ENCODE measurements at places on chromosomes 2 and 18.

- DNase-seq = no peak
These were observed 179.1 kb upstream of the CYP26B1 start for GRCh38 chr2:72326759-72327158.

- DNase-seq = no peak
These were observed 172.3 kb downstream of the ALPK2 start for GRCh38 chr18:58456625-58457024.

DNA sequence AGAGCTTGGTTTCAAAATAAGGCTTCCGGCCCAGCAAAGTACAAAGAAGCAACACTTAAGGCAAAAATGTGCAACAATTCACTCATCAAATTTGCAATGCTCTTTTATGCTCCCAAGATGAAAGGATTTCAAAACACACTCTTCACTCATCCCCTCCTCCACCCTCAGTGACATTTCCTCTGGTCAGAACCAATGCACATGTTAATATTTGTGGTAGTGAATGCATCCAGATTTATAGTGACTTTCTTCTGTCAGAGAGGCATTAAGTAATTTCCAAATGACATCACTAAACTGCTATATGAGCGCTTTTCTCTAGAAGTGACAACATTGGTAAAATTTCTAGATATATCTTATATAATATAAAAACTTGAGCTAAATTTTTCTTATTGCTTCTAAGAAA is 800.4 kb downstream of the NRXN1 start:
- DNase-seq = no peak

GRCh38 chr18:2967820-2968219 is 45.1 kb downstream of the LPIN2 start:
- no peak for DNase-seq

DNA sequence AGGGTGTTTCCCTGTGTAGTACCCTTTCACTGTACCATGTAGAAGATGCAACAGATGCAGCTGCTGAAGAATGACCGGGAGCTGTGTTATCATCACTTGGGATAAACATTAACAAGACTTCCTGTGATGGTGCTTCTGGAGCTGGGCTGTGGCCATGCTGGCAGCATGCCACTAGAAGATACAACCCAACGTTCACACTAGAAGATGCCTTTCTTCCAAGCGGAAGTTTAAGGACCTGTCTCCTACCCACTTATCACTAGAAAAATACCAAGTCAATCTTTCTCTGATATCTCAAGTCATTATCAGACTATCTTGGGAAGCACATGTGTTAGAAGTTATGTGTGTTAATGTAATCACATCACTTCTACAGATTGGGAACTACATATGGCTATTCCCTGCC is 953.5 kb downstream of the CNTNAP5 start:
- DNase-seq = no peak

- DNase-seq = no peak
These were observed 169.2 kb upstream of the GLI2 start for GRCh38 chr2:120566331-120567035.

GRCh38 chr2:19643117-19643518 is 258.7 kb downstream of the TTC32 start:
- DNase-seq = no peak
